Fibroblast of mammary gland (primary cell): ENCODE measurements at places on chromosomes 1 and 21.

- peak; percentile 71 for DNase-seq
Observed at GRCh38 chr1:7315316-7315715, 455.8 kb upstream of the VAMP3 start.

- peak; percentile 51 for DNase-seq
Observed at GRCh38 chr1:44047131-44047530, 15.9 kb upstream of the SLC6A9 start.

DNA sequence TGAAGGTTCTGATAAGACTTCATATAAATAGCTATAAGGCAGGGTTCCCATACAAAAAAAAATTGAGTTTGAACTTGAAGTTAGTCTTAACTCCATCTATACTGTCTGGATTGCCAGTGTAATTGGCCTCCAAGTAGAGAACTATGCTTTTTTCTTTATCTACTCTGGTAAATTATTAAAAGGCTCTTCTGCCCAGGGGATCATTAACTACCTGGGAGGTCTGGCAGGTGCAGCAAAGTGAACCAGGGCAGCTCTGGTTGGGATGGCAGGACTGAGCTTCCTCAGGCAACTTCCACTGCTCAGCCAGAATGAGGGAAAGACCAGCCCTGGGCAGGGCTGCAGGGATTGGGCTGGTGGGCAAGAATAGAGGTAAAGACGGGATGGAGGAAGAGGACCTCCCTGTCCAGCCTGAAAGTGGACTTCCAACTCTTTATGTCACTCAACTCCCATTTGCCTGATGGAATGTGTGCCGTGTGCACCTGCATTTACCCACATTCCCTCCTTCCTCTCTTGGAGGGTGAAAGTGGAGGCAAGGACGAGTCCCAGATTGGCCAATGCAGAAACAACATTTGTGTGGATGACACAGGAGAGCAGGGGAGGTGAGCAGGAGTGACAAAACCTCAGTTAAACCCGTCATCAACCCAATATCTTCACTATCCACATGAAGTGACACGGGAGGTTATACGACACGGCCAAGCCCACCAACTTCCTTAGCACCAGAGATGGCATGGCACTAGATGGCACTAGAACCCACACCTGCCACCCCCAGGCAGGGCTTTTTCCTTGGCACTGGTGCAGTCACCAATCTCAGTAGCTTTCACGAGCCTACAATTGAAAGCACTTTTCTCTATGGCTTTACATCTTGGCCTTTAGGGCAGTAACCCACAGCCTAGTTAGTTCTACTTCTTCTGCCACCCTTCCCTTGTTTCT lies 25.2 kb downstream of the CCN1 start:
- DNase-seq = no peak

DNA sequence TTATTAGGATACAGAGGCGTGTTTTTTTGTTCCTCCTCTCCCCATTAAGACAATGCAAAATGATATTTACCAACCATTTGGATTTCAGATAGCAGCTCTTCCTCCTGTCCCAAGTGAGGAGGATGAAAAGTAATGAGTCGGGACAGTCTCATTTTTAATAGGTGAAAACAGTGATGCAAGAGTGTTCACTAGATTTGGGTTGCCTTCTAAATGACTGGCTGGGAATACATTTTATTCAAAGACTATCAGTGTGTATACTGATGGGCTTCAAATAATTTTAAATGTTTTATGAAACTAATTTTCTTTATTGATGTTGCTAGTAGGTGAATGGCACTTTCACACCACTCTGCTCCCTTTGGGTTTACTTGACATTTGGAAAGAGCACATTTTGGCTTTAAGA lies 2.1 kb downstream of the RCOR3 start:
- no peak for DNase-seq

GRCh38 chr1:18705811-18706210 lies 75.2 kb downstream of the PAX7 start:
- no peak for DNase-seq

DNA sequence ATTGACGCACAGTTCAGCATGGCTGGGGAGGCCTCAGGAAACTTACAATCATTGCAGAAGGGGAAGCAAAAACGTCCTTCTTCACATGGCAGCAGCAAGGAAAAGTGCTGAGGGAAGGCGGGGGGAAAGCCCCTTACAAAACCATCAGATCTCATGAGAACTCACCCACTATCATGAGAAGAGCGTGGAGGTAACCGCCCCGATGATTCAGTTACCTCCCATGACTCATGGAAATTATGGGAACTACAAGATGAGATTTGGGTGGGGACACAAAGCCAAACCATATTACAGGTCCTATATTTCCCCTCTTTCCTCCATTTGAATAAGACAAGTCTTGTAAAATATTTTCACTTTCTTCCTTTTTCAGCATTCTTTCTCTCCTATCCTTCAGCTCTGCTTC lies 7.7 kb upstream of the TTLL7 start:
- DNase-seq = no peak

DNA sequence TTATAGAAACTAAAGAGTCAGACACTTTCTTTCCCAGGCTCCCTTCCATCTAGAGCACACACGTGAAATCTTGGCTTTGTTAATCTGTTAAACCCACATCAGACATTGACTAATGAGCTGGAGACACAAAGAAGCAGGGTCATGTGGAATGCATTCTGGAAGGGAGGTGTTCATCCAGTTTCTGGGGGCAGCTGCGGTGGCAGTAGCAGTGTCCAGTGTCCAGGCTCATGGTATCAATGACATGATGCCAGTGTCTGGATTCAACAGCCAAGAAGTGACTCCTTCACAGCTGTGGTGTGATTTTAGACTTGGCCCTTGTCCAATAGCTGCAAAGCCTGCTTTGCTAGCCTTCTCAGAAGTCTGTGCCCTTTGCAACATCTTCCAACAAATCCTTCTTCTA lies 95.2 kb downstream of the NTPCR start:
- peak; percentile 6 for DNase-seq
